ENCODE measurements at places on chromosomes 5 and 9. TPM values are rescaled to one million over a fixed set of nuclear protein-coding genes. Genes with fewer than 3 reads are reported as not detected.
A peak's percentile ranks its signal among the peaks of the same experiment; 100 is the strongest.

CACNA1B gene
- not detected for total RNA-seq

DNM1 gene
- total RNA-seq: 1.2 TPM

DNA sequence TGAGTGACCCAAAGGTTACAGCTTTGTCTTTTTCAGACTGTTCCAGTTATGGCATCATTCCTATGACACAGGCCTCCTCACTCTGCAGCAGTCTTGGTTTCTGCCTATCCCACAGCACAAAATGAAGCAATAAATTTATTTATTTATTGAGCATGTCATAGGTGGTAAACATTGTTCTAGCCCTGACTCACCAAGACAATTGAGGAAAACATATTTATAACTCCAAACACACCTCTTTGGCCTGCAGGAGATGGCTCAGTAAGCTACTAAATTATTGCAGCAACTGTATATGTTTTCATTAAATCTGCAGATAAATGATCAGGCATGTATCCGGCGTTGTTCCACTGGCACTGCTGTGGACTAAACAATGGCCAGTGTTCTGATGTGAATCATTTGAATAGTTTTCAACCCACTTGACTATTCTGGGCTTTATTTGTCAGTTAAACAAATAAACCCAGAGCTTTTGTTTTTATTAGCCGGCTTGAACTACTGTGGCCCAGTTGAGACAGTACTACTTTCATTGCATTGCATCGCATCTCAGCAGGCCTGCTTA is 83.2 kb downstream of the FOXD1 start:
- H3K27ac ChIP-seq: no peak overlapping the region
- no peak overlapping the region for H3K4me3 ChIP-seq
- DNase-seq: no peak
- no peaks in the 10 kb centered on the region for H3K4me1 ChIP-seq
- H3K36me3 ChIP-seq: no peaks in the 10 kb centered on the region
- peaks cover 30% of the 10 kb centered on the region for H3K27me3 ChIP-seq

RPP25L gene
- 27.2 TPM for total RNA-seq

DNA sequence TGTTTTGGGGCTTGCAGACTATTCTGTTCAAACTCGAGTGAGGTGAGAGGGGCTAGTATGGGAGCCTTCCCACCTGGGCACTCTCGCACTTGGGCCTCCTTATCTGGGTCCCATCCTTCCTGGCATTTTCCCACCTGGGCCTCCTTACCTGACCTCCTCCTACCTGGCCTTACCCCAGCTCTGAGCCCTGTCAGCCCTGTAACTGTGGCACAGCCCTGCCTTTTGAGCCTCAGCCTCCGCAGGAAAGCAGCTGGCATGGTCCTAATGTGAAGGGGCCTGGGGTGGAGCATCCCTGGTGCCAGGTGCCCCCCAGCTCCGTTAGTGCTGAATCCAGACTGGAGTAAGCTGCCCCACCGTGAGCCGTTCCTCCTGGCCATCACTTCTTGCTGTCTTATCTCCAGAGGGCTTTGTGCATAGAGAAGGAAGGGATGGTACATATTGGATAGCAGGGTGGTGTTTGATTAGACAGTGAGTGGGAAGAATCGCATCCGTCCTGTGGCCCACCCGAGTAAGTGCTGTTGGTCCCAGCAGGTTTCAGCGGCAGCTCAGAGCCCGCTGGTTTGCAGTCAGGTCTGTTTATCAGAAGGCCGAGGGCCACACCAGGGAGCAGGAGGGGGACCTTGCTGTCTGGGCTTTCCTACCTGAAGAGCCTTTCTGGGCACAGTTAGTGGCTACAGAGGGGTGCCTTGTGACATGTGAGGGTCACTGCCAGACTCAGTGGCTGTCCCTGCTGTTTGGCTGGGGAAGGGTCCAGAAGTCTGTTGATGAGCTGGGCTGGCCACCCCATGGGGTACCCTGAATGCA is 76.5 kb downstream of the WNK2 start:
- no peak overlapping the region for H3K4me3 ChIP-seq
- H3K27ac ChIP-seq: no peak overlapping the region
- DNase-seq: peak; percentile 19
- H3K4me1 ChIP-seq: no peaks in the 10 kb centered on the region
- no peaks in the 10 kb centered on the region for H3K36me3 ChIP-seq

GRCh38 chr5:133467335-133467779 is 145.0 kb downstream of the FSTL4 start:
- H3K27ac ChIP-seq: no peak overlapping the region
- H3K27me3 ChIP-seq: no peaks in the 10 kb centered on the region
- peaks cover 7% of the 10 kb centered on the region for H3K4me1 ChIP-seq
- no peak for DNase-seq
- H3K4me3 ChIP-seq: no peak overlapping the region

DNA sequence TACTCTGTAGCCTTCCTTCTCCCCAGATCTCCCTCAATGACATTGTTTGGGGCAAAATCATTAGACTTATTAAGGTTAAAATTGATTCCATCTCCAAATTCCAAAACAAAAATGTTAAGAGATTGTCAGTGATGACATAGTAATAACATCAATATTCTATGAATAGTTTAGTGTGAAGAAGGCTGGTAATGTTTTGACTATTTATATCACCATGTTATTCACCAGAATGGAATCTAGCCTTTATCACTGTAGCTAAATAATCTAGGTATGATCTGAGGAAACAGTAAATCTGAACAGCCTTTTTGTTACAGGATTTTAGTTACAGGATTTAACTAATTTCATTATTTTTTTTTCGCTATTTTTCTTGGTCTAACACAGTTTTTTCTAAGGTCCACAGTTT is 929 bp upstream of the PLPP6 start:
- no peak for DNase-seq
- H3K4me3 ChIP-seq: peak overlapping the region; percentile 95
- H3K27ac ChIP-seq: no peak overlapping the region

DNA sequence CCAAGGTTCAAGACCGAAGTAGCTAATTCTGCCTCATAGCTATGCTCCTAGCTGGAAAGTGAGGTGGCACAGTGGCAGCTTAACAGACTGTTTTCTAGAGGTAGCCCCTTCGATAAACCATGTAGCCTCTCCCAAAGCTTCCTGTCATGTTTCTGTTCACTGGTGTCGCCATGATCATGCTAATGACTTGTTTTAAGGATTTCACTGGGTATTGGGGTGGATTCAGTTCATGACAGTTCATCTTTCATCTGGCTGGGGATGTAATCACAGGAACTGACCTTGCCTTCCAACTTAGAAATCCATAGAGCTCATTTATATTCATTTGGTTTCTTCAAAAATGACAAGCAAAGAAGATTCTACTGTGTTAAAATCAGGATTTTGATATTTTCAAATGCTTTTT is 9.4 kb downstream of the POU5F2 start:
- H3K4me3 ChIP-seq: no peak overlapping the region
- no peak for DNase-seq
- no peak overlapping the region for H3K27ac ChIP-seq
- H3K36me3 ChIP-seq: no peaks in the 10 kb centered on the region
- no peaks in the 10 kb centered on the region for H3K4me1 ChIP-seq
- H3K27me3 ChIP-seq: no peaks in the 10 kb centered on the region
